ENCODE measurements at places on chromosomes 1 and 21.

GRCh38 chr1:45009956-45010854 is 919 bp downstream of the HECTD3 start:
- no peak for DNase-seq

- DNase-seq: no peak
Measured at GRCh38 chr1:47931395-47931794, 65.8 kb downstream of the TRABD2B start.

DNA sequence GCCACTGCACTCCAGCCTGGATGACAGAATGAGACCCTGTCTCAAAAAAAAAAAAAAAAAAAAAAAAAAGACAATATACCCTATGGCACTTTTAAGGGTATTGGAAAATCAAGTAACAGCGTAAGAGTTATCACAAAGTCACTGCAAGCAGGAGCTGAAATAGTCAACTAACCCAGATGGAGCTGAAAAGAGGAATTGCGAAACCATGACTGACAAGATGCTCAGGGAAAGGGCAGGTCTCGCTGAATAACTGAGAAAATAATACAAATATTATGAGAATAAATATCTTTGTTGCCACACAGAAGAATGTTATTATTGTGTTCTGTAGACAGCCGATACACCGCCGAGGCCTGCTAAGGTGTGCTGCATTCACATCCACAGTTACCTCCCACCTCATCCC is 17.8 kb downstream of the HLCS start:
- no peak for DNase-seq

GRCh38 chr1:76185207-76185606 is 110.7 kb downstream of the ST6GALNAC3 start:
- no peak for DNase-seq

GRCh38 chr1:212712451-212713303 is 13.0 kb upstream of the BATF3 start:
- no peak for DNase-seq

DNA sequence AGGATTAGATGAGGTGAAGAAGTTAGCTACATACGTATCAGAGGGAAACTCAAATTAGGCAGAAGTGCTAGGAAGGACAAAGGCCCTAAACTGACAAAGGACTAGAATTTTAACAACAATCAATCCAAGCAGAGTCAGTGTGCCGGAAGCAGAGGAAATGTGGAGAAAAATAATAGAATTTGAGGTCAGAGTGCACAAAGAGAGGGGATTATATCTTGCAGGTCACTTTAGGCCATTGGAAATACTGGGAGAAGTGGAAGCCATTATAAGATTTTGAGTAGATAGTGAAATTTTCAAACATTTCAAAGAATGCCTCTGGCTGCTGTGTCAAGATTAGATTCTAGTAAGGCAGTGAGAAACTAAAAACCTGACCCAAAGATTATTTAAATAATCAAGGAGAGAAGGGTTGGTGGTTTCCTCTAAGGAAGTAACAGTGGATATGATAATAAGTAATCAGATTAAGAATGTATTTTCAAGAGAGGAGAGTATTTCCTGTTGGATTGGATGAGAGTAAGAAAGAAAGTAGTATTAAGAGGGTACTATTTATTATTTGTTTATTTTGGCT is 889.2 kb upstream of the NCAM2 start:
- no peak for DNase-seq

GRCh38 chr1:111565079-111565478 is 54.5 kb upstream of the RAP1A start:
- no peak for DNase-seq

DNA sequence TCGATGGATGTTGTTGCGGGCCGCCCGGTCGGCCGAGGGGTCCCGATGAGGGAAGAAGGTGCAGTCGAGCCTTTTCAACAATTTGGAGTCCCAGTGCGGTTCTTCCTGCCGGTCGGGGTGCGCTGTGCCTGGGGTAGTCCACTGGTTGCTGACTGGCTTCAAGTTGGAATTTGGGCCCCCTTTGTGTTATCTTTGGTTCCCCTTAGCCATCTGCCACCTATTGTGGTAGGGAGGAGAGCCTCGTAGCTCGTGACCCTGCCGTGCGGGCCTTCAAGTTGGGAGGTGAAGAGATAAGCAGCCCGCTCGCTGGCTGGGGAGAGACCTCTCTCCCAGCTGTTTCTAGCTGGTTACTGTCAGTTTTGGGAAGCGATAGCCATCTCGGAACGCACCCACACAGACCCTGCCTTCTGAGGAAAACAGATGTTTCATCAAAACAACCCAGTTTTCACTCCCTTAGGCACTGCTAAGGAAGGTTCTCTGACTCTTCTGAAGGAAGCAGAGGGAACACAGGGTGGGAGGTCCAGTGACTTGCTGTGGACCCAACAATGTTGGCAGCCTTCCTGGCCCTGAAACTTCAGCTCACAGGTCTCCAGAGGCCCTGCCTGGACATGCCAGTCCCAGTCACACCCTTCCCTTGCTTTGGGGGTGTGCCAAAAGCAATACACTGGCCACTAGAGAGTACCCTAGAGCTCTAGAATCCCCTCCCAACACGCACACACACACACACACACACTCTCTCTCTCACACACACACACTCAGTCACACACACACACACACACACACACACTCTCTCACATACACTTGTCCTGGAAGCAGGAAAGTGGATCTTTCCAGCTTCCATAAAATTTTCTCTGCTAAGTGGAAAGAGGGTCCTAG is 1.0 kb downstream of the BTG2 start:
- DNase-seq: no peak

GRCh38 chr1:205422993-205423642 is 1.3 kb upstream of the LEMD1 start:
- DNase-seq: no peak

- DNase-seq: no peak
Measured at GRCh38 chr1:114298008-114298407, 144.3 kb upstream of the SYT6 start.

GRCh38 chr1:37741130-37741529 is 23.8 kb downstream of the EPHA10 start:
- DNase-seq: no peak

DNA sequence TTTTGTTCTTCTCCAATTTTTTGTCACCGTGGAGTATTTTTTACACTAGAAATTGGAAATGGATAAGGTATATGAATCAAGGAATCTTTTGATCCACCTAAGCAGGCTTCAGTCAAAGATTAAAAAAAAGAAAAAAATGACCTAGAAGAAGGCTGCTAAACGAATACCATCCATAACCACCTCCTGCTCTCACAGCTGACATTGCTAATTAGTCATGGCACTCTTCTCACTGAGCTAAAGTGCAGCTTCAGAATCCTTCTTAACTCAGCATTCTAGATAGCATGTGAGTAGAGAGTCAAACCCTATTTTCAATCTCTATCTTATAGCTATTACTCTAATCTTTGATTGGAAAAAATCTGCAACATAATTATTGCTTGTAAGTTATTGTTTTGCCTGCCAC is 40.2 kb upstream of the ST6GALNAC5 start:
- DNase-seq: no peak

GRCh38 chr21:24910591-24910990 is 696.7 kb downstream of the MRPL39 start:
- no peak for DNase-seq

GRCh38 chr1:160058087-160058486 is 11.9 kb downstream of the KCNJ10 start:
- DNase-seq: no peak

DNA sequence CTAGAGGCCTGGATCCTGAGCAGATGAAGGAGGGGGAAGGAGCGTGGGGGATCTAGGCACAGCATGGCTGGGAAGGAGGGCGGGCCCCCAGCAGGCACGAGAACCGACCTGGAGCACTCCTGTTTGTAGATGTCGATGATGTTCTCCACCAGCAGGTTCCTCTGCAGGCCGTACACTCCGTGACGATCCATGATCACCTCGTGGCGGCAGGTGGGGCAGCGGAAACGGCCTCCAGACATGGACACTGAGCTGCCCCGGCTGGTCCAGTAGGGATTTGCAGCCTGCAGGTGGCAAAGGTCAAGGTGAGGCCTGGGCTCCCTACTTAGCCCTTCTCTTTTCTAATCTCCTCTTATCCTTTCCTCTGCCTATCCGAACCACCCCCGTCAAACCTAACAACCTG is 1.3 kb downstream of the TRIM63 start:
- no peak for DNase-seq

GRCh38 chr1:30855686-30856259 is 52.8 kb downstream of the SDC3 start:
- no peak for DNase-seq

- DNase-seq: no peak
Measured at GRCh38 chr1:81463936-81464837, 336.5 kb upstream of the ADGRL2 start.

DNA sequence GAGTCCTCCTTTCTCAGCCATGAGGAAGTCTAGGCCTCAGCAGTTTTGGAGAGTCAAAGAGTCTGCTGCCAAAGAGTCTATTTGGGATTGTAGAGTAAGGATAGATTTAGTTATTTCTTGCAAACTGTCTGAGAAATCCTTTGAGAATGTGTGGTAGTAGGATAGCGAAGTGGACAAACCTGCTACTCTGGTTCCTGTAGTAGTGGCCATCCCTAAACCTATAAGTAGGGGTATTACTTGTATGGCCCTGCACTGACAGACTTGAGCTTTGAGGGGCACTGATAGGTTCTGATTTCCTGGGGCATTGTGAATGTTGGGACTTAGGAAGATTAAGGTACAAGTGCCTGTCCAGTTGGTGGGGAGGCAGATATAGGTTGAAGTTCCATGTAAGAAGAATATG is 115.9 kb upstream of the SGIP1 start:
- DNase-seq: no peak

GRCh38 chr1:20141466-20141865 is 2.3 kb downstream of the PLA2G2F start:
- DNase-seq: no peak

- no peak for DNase-seq
Measured at GRCh38 chr1:93993731-93994130, 84.5 kb upstream of the GCLM start.

GRCh38 chr1:26538480-26539412 is 9.2 kb downstream of the RPS6KA1 start:
- no peak for DNase-seq

- no peak for DNase-seq
Measured at GRCh38 chr1:77524038-77524437, 158.4 kb downstream of the ZZZ3 start.

GRCh38 chr21:33300701-33301631 is 23.8 kb upstream of the IFNAR1 start:
- no peak for DNase-seq

GRCh38 chr1:26307363-26307781 is 936 bp upstream of the UBXN11 start:
- DNase-seq: no peak

- DNase-seq: no peak
Measured at GRCh38 chr21:42784276-42784675, 95.1 kb downstream of the WDR4 start.

DNA sequence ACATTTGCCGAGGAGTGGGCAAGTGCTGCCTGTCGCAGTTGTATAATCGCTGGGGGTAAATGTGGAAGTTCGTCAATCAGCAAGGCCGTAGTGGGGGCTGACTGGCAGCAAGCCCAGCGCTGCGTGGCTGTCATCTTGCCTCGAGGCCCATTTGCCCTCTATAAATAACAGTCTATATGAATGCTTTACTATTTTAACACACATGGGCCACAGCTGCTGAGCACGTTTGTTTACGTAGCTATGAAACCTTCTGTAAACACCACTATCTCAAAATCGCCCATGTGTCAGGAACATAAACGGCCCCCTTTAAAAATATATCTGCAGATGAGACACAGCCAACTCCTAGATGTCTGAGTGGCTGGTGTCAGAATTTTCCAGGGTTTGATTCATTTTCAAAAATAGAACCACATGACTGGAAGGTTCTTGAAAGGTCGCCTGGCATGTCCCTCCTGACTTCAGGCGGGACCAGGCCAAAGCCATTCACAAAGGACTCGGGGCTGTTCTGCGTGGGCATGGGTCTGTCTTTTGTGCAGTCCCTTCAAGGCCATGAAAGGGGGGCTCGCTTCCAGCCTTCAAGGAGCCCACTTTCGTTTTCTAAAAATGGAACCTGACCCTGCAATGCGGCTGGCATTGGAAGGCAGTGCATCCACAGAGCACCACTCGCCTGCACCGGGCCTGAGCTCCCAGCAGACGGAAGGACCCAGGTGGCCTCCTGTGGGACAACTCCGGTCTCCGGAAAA is 205.5 kb downstream of the KCNJ6 start:
- no peak for DNase-seq
